ENCODE measurements at places on chromosomes 2 and 18. TPM values are rescaled to one million over a fixed set of nuclear protein-coding genes. Genes with fewer than 3 reads are reported as not detected.

MTIF2 gene
- polyA plus RNA-seq: 37.5 TPM

DNA sequence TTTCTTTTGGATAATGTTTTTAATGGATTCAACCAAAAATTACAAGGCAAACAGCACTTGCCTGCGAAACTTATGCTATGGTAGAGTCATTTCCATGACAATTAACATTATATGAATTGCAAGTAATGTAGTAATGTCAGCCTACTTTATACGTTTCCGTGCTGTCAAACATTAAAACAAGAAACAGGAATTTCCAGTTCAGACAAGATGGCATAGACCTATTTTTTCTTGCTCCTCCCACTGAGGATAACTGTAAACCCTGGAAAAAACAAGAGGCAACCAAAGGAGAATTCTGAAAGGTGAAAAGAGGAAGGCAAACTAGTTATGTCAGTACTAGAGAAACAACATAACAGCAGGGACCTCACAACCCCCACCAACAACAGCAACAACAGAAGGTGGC, 170.7 kb downstream of the DIS3L2 start:
- DNase-seq: no peak

GRCh38 chr2:10057231-10058107, 14.1 kb downstream of the KLF11 start:
- DNase-seq: peak; percentile 86

DNA sequence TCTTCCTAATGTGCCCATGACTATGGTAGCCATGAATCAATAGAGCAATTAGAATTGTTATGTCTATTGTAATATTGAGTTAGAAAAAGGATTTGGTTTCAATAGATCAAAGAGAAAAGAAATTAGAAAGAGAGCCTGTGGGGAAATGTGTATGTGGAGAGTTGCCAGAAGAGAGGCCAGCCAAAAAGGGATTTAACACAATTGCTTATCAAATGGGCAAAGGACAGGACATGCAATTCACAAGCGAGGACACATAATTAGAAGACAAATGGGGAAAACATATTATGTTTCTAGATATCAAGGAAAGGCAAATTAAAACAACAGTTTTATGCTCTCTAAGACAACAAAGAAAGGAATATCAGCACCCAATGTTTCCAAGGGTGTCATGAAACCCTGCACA, 403.2 kb upstream of the KLHL29 start:
- no peak for DNase-seq

GRCh38 chr2:60318544-60318943, 234.9 kb downstream of the BCL11A start:
- DNase-seq: no peak

Data from sigmoid colon (tissue), 7 donors.